ENCODE measurements at places on chromosomes 5 and 9.

- DNase-seq = peak; percentile 70
Measured at GRCh38 chr5:145936401-145937131, at the start of gene SH3RF2. Gene SH3RF2, plus strand, starts transcription at chr5:145936578. Its CDS starts 1,351 bp downstream, at chr5:145937929.

GRCh38 chr9:37542895-37543294, 33.3 kb downstream of the FBXO10 start:
- DNase-seq = peak; percentile 26

GRCh38 chr5:36741128-36741527, 134.7 kb downstream of the SLC1A3 start:
- DNase-seq = no peak

DNA sequence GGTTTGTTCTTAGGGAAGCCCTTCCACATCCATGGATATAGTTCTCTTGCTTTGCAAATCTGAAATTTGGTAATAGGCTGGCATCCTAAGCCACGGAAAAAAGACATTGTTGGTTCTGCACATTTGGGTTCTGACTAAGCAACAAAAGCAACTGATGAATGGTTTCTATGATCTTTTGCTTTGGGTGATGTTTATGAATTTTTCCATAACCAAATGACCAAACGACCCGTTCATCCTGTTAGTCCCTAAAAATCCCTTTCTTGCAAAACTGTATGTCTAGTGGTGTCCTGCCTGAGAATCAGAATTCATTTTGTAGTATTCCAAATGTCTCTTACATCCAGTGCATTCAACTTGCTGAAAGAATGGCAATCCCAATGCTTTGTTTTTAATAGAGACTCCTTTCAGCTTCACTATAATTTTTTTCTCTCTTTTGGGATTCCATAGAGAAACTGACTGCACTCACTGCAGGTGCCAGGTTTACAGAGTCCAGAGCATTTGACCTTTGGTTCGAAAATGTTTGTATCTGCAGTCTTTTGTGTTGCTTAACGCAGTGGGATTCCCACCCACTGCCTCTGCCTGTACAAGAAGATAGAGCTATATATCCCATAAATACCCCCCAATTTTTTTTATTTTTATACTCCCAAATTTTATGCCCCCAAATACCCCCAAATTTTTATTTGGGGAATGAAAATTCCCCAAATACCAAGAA, 4.7 kb downstream of the SPTAN1 start:
- no peak for DNase-seq

DNA sequence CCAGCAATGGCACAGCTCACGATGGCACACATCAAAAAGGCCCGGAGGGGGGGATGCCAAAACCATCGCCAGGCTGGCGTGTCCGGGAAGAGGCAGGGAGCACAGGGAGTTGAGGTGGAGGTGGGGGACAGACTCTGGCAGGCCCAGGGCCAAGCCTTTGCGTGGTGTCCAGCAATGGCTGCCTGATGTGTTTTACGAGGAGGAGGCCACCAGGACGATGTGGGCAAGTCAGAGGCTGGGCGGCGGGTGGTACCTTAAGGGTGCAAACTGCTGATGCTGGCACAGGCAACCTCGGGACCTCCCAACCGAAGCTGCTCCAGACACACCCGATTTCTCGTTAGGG, 4.7 kb downstream of the VAV2 start:
- no peak for DNase-seq

GRCh38 chr9:116494815-116495634, 192.1 kb upstream of the TRIM32 start:
- no peak for DNase-seq

GRCh38 chr5:109739741-109740728, 50.3 kb downstream of the MAN2A1 start:
- DNase-seq = peak; percentile 59

DNA sequence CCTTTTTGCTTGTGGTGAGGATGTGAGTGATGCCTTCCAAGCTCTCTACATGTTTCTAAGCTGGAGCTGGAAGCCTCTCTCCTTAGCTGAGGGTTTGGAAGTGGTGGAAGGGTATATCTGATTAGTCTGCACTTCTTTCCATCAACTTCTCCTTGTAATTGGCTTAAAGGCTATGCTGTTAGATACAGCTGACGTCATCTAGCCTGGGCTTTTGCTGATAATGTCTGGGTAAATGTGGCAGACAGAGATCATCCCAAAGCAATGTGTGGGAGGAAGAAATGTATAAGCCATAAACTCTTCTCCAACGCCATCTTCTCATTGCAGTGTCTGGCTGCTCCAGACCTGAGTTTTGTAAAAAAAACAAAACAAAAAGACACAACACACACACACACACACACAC, 29.3 kb downstream of the ZNF354C start:
- no peak for DNase-seq

- DNase-seq = peak; percentile 89
Measured at GRCh38 chr5:166602271-166602670, 1689.2 kb upstream of the WWC1 start.

- peak; percentile 74 for DNase-seq
Measured at GRCh38 chr9:116420993-116421538, 266.0 kb upstream of the TRIM32 start.

GRCh38 chr5:165076686-165077085, 1571.3 kb downstream of the MAT2B start:
- peak; percentile 1 for DNase-seq

DNA sequence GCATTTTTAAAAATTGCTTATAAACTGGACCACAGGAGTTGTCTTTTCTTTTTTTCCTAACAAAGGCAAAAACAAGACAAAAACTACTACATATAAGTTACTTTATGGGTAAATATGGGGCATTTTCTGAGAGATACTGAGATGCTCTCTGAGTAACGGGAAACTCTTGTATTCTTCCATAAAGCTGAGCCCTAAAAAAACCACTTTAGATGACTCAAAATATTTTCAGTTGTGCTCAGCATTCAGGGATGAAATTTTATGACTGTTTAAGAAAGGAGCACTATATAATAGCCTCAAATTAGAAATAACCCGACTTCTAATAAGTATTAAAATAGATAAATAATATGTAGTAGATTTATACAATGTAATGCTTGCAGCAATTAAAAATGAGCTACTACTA, 644.5 kb downstream of the KCTD16 start:
- DNase-seq = no peak
